ENCODE measurements at places on chromosomes 2 and 18.

- DNase-seq: no peak
Measured at GRCh38 chr2:179252423-179252822, 12.2 kb downstream of the SESTD1 start.

DNA sequence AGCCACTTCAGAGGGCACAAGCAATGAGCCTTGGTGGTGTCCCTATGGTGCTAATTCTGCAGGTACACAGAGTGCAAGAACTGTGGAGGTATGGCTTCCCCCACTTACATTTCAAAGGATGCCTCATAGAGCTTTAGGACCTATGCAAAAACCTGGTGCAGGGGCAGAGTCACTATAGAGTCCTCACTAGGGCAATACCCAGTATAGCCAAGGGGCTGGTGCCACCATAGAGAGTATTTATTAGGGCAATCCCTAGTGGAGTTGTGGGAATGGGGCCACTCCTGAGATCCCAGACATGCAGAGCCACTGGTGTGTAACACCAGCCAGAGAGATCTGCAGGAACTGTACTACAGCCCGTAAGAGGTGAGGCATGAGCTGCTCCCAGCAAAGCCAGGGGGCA lies 312.2 kb downstream of the SLC4A3 start:
- DNase-seq: no peak

DNA sequence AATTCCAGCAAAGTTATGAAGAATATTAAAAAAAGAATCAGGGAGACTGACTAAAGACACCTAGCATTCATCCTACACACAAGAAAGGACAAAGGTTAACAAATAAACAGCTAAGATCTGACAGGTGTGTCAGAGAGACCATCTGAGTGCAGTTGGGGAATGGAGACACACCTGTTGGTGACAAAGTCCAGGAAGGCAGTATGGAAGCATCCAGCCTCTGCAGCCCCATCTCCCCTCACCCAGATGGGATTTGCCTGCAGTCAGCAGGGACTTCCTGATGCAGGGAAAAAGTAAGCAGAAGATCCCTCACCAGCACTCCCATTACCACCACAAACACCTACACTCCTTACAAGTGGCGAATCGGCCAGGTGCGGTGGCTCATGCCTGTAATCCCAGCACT lies 37.9 kb downstream of the USP34 start:
- DNase-seq: no peak

- no peak for DNase-seq
Measured at GRCh38 chr18:63824220-63824525, 49.0 kb downstream of the SERPINB7 start.

- no peak for DNase-seq
Measured at GRCh38 chr2:32925283-32925815, 21.4 kb upstream of the LTBP1 start.

DNA sequence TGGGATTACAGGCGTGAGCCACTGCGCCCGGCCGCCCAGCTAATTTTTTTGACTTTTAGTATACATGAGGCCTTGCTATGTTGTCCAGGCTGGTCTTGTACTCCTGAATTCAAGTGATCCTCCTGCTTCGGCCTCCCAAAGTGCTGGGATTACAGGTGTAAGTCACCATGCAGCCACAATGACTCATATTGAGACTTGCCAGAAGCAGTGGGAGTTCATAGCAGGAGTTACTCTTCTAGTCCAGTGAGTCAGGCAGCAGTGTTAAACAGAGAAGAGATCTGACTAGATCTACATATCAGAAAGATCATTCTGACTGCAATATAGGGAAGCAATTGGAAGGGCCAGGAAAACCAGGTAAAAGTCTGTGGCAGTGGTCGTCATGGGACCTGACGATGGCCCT lies 1.5 kb upstream of the FLACC1 start:
- DNase-seq: no peak

DNA sequence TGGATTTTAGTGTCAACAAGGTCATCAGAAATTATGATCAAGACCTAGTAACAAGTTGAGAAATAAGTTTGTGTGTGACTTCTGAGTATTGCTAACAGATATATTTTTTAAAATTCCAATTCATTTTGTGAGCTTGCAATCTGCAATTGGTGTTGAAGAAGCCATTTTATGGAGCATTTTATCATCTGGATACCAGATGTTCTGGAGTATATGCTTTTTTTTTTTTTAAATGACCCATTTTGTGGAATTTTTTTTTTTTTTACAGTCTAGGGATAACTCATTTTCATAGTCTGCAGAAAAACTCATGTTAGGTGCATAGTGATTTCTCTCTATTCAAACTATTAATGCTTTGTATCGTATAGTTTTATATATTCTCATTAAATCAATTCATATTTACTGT lies 12.6 kb downstream of the QPCT start:
- DNase-seq: no peak

DNA sequence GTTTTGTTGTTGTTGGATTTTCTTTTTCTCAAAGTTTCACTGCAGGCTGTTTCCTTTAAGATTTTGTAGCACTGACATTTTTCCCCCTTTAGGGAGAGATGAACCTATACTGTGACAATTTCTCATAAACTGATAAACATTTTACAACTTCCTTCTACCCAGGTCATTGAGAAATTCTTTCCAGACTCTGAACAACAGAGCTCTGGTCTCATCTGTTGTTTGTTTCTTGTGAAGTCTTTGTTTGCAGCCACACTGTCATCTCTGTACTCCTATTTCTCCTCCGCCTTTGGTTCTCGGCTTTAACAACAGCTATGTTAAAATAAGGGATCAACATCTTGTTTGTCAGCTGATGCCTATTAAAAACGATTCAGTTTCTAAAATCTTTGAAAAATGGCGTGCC lies 167.6 kb downstream of the VWC2L start:
- no peak for DNase-seq

DNA sequence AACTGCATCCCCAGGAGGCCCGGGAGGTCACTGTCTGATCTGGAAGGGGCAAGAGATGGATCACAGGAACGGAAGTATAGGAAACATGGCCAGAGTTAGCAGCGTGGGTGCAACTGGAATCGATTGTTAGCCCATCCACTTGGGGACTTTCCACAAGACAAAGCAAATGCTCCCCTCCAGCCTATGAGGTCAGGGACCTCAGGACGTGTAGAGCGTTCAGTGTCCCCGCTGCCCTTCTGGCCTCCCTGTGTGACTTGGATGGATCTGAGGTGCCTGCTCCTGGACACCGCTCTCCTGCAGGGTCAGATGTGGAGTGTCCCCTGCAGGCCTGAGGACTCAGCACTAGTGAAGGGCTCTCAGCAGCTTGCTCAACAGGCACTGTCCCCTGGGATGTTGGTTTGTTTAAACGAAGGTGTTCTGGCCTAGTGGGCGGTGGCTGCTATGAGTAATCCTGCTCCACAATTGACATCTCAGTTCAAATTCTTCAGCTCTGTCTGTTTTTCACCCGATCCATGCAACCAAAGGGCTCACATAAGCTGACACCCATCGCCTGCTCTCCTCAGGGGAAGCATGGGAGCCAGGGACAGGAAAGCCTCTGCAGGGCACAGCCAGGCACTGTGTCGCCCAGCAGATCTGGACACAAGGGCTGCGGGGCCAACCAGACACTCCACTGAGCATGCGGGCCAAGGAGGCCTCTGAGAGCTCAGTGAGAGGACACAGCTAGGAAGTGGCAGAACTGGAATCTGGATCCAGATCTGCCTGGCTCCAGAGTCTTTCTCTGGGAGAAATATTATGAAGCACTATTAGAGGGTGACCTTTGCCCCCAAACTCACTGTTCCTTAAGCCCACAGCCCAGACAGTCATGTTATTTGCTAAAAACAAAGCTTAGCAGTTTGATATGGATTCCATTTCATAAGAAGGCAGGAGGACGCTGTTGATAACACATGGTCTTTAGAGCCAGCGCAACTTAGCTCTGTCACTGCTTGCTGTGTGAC lies 78.5 kb downstream of the RHOB start:
- DNase-seq: peak; percentile 44

Measured in stomach (tissue), 19 donors.